Activated CD8-positive, alpha-beta memory T cell treated with anti-CD3 and anti-CD28 coated beads, Interleukin-2, amount 50 U/mL, for 4 hours (primary cell): ENCODE measurements at places on chromosomes 3 and 15.

- DNase-seq: no peak
Observed at GRCh38 chr15:52653431-52653964, 25.7 kb downstream of the ATOSA start.

GRCh38 chr15:34905047-34905446, 64.5 kb downstream of the AQR start:
- DNase-seq: no peak

DNA sequence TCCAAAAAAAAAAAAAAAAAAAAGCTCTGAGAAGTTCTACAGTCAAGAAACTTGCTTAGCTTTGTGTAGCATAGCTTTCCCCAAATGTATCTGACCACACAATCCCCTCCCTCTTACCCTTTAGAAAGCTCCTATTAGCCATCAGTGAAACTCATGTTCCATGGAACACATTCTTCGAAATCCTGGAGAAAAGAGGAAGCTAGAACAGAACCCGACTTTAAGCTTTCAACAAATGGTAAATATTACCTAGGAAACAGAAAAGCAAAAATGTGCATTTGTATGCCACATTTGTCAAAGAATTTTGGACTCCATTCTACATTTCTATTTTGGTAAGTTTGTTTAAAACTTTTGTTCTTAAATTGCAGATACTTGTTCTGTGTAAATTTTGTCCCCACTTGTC, 17.4 kb upstream of the CRTC3 start:
- no peak for DNase-seq

- DNase-seq: no peak
Observed at GRCh38 chr3:72105306-72105705, 320.4 kb upstream of the PROK2 start.

DNA sequence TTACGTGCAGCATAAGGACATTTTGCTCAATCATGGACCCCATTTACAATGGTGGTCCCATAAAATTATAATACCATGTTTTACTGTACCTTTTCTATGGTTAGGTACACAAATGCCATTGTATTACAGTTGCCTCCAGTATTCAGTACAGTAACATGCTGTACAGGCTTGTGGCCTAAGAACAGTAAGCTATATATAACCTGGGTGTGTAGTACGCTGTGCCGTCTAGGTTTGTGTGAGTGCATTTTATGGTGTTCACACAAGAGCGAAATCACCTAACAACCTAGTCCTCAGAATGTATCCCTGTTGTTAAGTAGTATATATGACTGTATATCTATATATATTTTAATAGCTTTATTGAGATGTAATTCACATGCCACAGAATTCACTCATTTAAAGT, 12.5 kb downstream of the ASB7 start:
- DNase-seq: no peak
